Stimulated activated CD4-positive, alpha-beta T cell treated with anti-CD3 and anti-CD28 coated beads, Interleukin-1b, Interleukin-23, amount 100 ng/mL, for 1 hour (primary cell): ENCODE measurements at places on chromosomes 13 and 19.

DNA sequence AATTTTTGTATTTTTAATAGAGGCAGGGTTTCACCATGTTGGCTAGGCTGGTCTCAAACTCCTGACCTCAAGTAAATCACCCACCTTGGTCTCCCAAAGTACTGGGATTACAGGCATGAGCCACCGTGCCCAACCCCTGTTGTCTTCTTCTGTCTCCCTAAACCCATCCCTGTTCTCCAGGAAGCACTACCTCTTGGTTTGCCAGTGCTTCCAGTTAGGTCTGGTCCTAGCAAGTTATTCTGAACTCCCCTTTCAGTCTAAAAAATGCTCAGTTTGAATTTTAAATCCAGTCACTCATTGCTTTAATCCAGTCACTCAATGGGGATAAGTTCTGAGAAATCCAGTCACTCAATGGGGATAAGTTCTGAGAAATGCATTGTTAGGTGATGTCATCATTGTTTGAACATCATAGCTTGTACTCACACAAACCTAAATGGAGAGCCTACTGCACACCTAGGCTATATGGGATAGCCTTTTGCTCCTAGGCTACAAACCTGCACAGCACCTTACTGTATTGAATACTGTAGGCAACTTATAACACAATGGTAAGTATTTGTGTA lies 8.0 kb upstream of the ATP4A start:
- no peak for DNase-seq

GRCh38 chr19:52070496-52070895 lies 21.9 kb upstream of the ZNF432 start:
- no peak for DNase-seq

- DNase-seq = no peak
Measured at GRCh38 chr19:44024900-44025216, 321 bp upstream of the ZNF222 start.

DNA sequence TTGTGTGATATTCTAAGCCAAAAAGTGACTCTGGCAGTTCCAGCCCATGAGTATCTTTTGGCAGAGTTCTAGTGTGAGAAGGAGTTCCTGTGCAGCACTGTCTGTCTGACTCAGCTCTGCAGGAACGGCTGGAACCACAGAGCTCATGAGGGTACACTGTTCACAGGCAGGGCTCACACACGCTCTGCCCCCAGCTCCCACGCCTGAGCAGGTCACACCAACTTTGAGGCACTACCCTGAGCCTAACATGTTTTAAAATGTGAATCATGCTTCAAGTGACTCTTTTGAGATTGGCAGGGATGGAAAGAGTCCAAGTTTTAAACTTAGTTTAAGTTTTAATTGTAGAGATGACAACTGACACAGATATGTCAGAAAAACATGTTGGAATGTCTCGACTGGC lies 1203.3 kb downstream of the UQCRFS1 start:
- DNase-seq = no peak

DNA sequence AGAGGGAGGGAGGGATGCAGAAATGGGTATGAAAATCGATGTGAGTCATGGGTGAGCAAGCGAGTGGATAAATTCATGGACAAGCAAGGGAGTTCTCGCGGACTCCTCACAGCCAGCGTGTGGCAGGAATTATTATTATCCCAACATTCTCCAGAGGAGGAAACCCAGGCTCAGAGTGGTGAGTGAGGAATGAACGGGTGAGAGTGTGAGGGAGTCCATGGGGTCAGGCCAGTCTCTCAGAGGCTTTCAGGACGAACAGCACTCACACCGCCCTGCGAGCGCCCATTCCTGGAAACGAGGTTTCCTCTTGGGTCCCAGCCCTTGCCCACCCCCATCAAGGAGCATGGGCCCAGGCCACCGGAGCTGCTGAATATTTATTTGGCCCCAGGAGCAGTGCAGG lies 6.3 kb upstream of the DNAAF3 start:
- DNase-seq = no peak

GRCh38 chr13:93001866-93002461 lies 224.6 kb upstream of the GPC6 start:
- DNase-seq = no peak

DNA sequence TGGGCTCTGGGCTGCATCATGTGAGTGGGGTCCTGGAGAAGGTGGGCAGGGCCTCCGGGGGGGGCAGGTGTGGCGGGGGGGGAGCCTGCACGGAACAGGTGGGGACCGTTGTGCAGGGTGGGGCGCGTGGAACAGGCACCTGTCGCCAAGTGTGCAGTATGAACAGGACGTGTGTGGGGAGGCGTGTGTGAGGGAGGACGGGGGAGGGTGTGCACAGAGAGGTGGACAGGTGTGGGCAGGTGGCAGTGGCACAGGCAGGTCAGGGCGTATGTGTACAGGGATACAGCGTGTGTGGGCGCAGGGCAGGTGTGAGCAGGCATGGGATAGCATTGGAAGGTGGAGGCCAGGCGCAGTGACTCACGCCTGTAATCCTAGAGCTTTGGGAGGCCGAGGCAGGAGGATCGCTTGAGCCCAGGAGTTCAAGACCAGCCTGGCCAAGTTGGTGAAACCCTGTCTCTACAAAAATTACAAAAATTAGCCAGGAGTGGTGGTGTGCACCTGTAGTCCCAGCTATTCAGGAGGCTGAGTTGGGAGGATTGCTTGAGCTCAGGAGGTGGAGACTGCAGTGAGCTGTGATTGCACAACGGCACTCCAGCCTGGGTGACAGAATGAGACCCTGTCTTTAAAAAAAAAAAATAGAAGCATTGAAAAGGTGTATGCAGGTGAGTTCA lies 3.2 kb downstream of the PLK5 start:
- no peak for DNase-seq

- DNase-seq = no peak
Measured at GRCh38 chr19:15788594-15789270, 1.3 kb downstream of the OR10H5 start.

DNA sequence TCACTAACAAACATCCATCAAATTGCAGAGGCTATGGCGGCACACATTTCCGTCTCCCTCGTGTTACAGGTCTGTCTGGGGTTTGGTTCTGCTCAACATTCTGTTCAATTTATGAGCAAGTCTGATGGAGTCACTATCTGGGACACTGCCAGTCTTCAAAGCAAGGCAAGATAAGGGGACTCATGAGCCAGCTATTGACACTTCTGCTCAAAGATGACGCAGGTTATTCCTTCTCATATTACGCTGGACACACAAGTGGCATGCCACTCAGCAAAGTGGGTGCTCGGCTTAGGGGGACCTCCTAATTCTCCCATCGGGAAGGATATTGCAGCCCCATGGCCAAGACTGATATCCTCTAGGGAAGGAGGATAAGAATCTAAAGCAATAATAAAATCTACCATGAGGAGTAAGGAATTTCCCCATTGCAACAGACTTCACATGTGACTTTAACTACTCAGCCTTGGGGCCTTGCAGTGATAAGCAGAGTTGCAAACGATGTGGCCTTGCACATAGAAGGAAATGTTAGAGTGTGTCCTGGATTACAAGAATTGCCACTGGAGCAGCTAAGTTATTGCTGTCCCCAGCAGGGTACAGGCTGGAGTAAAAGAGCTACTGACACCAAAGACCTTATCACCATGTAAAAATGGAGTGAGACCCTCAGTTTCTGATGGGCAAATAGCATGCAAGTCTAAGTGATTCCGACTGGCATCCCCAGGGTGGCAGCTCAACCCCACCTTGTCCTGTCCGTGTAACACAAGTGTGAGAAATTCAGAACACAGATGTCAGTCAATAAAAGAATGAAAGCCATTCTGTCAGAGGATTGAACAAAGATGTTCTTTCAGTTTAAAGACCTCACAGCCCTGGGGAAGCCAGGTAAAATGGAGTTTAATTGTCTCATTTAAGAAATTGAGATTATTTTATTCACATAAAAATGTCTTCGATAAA lies 306.1 kb downstream of the IRS2 start:
- no peak for DNase-seq

- no peak for DNase-seq
Measured at GRCh38 chr19:5354403-5354802, 13.8 kb upstream of the PTPRS start.

DNA sequence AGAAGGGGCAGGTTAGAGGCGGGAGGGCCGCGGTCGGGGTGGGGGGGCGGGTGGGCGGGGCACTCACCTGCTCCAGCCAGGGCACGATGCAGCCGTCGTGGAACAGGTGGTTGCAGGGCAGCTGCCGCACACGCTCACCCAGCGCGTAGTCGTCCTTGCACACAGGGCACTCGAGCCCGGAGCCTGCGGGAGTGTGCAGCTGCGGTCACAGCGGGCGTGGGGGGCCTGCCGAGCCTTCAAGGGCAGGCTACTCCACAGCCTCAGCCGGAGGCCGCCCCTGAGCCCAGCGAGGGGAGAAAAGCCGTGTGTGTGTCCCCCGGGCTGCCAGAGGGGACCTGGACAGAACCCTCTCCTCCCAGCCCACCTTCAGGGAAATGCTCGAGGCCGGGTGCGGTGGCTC lies 8.6 kb downstream of the FGF22 start:
- DNase-seq = no peak

- DNase-seq = no peak
Measured at GRCh38 chr13:113855012-113855921, 8.6 kb downstream of the GAS6 start.

- DNase-seq = no peak
Measured at GRCh38 chr13:23609414-23609760, 39.2 kb downstream of the TNFRSF19 start.

GRCh38 chr19:48866692-48867091 lies 1.7 kb downstream of the PLEKHA4 start:
- DNase-seq = no peak

GRCh38 chr19:58274771-58275201 lies 4.0 kb upstream of the ZNF8 start:
- no peak for DNase-seq

DNA sequence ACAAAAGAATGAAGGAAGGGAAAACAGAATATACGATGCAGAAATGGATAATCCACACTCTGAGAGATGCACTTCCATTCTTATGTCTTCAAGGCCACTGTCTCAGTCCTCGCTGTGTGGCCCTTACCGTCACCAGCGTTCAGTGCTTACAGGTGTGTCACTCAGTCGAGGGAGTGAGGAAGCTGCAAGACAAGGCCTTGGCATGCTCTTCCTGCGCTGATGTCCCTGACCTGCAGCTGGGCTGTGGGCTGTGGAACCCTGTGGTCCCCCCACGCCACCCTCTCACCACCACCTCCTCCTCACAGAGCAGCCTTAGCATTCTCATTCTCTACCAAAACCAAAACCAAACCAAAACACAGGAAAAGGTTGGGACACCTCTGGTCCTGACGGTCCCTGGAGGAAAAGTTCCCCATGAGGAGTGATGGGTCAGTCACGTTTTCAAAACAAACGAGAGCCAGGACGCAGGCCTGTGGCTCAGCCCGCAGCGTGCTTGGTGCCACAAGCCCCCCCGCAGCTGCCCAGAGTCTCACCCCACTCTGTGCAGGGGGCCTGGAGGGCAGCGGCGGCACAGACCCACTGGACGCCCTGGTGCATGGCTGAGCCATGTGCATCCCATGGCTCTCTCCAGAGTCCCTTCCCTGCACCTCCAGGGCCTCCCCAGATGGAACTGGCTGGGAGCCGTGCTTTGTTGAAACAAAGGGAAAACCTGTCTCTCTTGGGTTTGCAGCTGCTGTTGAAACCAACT lies 48.2 kb upstream of the GPR183 start:
- no peak for DNase-seq

DNA sequence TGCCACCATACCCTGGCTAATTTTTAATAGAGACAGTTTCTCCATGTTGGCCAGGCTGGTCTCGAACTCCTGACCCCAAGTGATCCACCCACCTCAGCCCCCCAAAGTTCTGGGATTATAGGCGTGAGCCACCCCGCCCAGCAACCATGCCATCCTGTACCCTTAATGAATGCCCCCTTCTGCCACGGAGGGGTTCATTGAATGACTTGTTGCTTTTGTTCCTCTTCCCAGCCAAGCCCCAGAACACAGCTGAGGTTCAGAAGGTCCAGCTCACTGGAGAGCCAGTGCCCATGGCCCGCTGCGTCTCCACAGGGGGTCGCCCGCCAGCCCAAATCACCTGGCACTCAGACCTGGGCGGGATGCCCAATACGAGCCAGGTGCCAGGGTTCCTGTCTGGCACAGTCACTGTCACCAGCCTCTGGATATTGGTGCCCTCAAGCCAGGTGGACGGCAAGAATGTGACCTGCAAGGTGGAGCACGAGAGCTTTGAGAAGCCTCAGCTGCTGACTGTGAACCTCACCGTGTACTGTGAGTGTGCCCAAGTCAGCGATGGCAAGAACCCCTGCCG lies 6.0 kb downstream of the PVR start:
- no peak for DNase-seq
